ENCODE measurements at places on chromosomes 6 and 20.
A peak's percentile ranks its signal among the peaks of the same experiment; 100 is the strongest.

GRCh38 chr6:72084992-72085569 lies 198.7 kb downstream of the RIMS1 start:
- DNase-seq: peak; percentile 4

- DNase-seq: peak; percentile 26
Observed at GRCh38 chr6:4895971-4896370, 107.9 kb downstream of the RPP40 start.

DNA sequence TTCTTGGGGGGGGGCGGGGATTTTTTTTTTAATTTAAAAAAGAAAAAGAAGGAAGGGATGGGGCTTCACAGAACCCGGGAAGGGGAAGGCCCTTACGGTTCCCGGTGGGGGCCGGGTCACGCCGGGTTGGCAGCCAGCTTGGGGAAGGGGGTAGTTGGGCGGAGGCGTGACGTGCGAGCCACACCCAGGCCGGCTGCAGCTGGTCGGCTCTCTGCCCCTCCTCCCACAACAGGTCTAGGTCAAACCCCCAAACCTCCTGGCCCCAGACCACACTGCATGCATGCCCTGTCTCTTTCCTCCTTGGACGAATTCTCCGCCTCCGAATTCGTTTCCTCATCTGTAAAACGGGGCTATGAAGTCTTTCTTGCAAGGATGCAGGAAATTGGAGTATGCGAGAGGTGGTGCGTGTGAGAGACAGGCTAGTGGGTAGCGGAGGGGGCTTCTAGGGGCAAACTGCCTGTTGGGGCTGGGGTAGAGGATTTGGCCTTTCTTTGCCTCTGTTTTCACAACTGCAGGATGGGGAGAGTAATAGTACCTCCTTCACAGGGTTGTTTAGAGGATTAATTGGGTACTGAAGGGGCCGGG lies 828 bp downstream of the HCK start:
- DNase-seq: peak; percentile 82

DNA sequence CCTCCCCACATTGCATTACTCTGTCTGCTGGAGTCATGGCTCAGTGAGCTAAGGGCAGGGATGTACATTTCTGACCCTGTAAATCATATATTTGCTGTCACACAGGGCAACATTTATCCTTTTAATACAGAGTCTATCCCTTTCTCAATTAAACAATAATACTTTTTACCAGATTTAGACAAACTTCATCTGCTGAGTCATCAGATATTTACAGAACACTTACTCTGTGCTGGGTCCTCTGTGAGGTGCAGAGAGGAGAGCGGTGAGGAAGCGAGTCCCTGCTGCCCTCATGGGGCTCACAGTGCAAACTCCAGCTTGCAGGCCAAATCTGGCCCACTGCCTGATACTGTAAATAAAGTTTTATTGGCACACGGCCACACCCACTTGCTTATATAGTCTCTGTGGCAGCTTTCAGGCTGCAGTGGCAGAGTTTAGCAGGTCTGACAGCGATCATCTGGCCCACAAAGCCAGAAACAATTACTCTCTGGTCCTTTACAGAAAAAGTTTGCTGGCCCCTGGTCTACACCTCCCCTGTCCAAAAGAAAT lies 144.5 kb downstream of the CDH26 start:
- no peak for DNase-seq

DNA sequence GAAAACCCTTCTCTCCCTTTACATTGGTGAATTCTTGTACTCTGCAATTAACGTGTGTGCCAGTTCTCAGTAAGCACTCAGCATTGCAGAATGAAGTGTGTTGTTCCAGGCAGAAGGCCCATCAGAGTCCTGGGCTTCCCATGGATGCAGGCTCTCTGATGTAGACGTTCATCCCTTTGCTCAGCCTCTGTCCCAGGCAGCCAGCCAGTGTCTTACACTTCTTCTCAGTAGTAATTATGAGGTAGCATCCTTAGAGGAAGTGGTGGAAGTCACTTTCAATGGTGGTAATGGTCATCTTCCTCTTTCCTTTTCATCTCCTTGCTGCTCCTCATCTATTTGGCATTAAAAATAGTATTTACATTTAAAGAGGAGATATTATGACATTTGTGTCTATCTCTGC lies 66.7 kb upstream of the FYN start:
- peak; percentile 87 for DNase-seq

- no peak for DNase-seq
Observed at GRCh38 chr6:80622641-80623040, 516.2 kb downstream of the BCKDHB start.

- no peak for DNase-seq
Observed at GRCh38 chr6:132459605-132459952, 53.3 kb downstream of the STX7 start.

DNA sequence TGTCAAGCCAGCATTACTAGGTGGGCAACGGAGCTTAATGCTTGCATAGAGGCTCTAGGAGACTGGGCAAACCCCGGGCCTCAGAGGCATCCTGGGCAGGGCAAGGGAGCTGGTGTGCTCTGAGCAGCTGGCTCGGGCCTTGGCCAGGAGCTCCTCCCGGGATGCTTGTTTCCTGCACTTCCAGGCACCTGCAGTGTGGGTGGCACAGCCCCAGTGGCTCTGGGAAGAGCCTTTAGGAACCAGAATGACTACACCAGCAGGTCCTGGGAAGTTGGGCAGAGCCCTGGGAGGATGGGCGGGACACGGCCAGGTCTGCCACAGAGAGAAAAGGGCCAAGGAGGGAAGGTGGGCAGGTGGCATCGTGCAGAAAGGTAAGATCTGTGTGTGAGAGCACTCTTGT lies 80.4 kb upstream of the CD93 start:
- no peak for DNase-seq

DNA sequence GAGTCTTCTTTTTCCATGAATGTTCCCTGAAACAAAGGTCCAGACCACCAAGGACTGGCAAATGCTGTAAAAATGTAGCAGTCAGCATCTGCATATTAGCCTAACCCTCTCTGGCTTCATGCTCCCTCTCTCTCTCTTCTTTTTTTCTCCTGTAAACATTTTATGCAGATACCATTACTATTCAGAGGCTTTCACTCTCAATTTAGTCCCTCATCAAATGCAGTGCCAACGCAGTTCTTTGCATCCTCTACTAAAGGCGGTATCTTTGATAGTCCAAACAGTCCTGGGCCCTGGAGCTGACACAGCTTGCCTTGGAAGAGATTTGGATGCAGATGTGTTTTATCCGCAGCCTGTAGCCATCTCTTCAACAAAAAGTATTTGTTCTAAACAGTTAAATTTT lies 167.1 kb upstream of the MMS22L start:
- no peak for DNase-seq

Measured in MV-4-11 (cell line).